ENCODE measurements at places on chromosomes 13 and 19.

GRCh38 chr19:29375429-29376119, 150.2 kb upstream of the VSTM2B start:
- DNase-seq: no peak

DNA sequence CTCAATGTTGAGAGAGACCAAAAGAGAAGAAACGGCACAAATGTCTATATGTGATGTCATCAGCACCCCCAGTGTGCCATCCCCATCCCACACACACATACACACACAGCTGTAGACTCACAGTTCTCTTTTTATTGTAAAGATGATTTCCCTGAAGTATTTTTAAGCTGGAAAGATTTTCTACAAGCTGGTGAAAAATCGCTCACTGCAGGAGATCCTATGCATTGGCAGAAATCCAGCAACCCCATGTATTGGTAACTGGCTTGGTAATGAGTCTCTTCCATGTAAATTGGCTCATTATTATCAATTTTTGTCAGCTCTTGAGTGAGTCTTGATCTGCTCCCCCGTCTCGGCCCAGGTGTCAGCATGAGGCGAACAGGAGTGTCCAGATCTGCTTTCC, 107.1 kb upstream of the UQCRFS1 start:
- DNase-seq: no peak

- no peak for DNase-seq
These were observed 3.3 kb upstream of the TEX29 start for GRCh38 chr13:111317042-111317550.

- no peak for DNase-seq
These were observed 65.6 kb downstream of the SACS start for GRCh38 chr13:23367907-23368306.

- no peak for DNase-seq
These were observed 2.5 kb downstream of the RPS28 start for GRCh38 chr19:8323781-8324185.

DNA sequence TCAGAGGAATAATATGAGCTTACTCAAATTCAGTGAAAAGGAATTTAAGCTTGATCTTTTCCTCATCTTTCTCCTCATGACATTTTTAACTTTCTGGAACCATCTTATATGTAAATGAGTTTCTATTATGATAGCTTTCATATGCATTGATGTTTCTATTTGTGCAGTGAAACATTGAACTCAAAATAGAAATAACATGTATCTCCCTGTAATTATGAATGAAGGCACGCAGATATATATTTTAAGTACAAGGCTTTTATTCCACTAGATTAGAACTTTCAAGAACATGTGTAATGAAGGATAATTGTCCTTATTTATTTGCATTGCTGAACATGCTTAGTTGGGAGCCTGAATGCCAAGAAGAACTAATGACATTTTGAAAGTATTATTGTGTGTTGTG, 1391.7 kb upstream of the MIR17HG start:
- no peak for DNase-seq

GRCh38 chr13:113561417-113562084, 23.0 kb upstream of the TFDP1 start:
- DNase-seq: no peak

GRCh38 chr13:65921933-65922332, 1308.2 kb downstream of the PCDH9 start:
- DNase-seq: no peak

- no peak for DNase-seq
These were observed 46.8 kb downstream of the CCNE1 start for GRCh38 chr19:29858621-29859020.

- DNase-seq: no peak
These were observed 515.8 kb downstream of the KLF12 start for GRCh38 chr13:73618275-73618865.

- no peak for DNase-seq
These were observed 18.6 kb downstream of the SCEL start for GRCh38 chr13:77554069-77554468.

- DNase-seq: no peak
These were observed 1588.0 kb downstream of the SLITRK1 start for GRCh38 chr13:82294226-82294625.

DNA sequence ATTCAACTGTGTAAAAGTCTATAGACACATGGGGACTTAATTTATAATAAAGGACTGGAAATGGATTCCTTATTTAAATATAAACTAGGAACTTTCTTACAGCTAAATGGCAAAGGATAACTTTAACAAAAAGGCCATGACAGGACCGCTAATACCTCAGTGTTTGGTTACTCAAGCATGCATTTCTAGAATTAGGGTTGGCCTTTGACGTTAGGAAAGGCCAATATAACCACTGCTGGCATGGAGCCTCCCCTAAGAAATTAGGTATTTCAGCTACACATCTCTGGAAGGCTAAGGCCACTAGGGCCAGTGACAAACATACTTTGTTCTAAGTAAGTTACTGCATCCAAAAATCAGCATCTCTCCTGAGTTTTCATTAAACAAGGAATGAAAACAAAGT, 9.3 kb downstream of the PEG3 start:
- no peak for DNase-seq

- DNase-seq: peak; percentile 91
These were observed at the start of gene ZNF845 for GRCh38 chr19:53333463-53334449. TSS of gene ZNF845 (plus strand) at chr19:53333749. CDS start at chr19:53341308, 7,559 bp downstream.

- DNase-seq: no peak
These were observed 14.1 kb downstream of the KRTDAP start for GRCh38 chr19:35476149-35476548.

DNA sequence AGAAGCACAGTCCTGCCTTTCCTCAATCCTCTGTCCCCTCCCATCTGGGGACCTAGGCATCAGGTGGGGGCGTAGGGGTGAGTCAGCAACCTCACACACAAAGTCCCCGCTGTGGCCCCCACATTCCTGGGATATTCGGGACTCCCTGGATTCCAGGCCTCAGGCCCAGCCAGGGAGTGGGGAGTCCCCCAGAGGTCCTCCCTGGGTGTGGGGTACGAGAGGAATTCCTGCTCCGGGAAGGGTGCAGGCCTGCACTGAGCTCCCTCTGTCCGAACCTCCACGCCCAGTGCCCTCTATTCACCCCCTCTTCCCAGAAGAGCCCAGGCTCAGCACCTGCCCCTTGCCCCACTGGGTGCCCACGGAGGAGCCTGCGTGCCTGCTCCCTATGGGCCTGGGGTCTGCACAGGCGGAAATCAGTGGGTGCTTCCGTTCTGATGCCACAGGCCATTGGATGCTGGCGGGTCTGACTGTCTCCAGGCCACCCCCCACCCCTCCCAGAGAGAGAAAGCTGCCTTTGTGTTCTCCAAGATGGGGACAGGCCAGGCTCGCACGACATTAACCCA, 3.4 kb downstream of the CADM4 start:
- no peak for DNase-seq

- DNase-seq: peak; percentile 84
These were observed 15.2 kb downstream of the STXBP2 start for GRCh38 chr19:7652061-7652641.

GRCh38 chr13:100381595-100382224, 206.9 kb downstream of the GGACT start:
- no peak for DNase-seq

DNA sequence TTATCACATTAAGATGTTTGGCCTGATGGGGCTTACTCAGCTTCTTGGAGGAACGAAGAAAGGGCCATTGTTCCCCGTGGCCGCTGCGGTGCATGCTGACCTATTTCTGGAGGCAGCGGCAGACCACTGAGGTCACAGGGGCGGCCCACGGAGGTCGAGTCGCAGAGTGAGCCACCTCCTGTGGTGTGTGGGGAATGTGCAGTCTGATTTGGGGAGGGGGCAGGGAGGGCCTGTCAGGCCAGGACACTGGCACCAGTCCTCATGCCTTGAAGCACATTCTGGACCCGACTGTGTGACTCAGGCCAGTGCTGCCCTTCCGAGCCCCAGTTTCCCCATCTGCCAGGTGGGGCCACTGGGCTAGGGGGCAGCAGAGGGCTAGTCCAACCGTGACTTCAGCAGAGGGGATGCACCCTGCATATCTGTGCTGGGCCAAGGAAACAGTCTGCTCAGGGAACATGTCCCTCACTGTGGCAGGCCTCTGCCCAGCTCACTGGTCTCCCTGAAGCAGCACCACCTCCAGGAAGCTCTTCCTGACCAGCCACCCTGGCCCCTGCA, 6.3 kb downstream of the SLC7A10 start:
- no peak for DNase-seq

GRCh38 chr19:41531438-41532311, 44.3 kb upstream of the CEACAM21 start:
- peak; percentile 72 for DNase-seq

DNA sequence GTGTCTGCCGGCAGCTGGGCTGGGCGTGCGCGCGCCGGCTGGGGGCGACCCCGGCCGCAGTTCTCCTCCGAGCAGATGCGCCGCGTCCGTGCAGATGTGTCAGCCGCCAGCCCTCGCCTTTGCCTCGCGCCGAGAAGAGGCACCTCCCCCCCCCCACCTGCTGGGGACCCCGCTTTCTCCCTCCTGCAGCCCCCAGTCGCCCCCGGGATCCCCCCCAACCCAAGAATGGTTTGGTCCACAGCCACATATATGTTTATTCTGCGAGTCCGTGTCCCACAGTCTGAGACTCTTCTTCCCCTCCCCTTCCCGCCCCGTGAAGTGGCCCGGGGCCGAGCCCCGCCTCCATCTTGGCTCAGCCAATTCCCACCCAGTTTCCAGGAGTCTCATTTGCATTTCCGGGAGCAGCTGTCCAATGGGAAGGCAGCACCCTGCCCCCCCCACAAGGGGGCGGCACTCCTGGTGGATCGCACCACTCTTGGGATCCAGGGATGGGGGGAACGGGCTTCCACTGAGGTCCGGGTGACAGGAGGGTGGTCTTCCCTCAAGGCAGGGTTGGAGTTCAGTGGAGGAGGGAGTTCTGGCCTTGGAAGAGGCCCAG, 8.6 kb downstream of the ISOC2 start:
- DNase-seq: peak; percentile 31

DNA sequence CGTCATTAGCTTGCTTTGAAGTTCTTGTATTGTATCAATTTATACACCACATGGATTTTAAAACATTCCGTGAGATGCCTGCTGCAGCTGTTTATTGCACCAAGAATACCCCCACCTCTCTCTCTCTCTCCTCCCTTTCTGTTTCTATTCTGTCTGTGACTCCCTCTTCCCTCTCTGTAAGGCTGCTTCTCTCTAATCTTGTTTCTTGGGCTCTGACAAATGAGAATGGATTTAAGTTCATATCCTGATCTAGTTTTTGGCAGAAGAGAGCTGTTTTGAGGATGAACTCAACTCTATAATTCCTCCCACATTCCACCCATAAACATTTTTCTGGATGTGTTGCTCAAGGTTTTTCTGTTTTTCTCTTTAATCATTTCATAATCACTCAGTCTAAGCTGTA, 144.3 kb upstream of the FRY start:
- DNase-seq: no peak

DNA sequence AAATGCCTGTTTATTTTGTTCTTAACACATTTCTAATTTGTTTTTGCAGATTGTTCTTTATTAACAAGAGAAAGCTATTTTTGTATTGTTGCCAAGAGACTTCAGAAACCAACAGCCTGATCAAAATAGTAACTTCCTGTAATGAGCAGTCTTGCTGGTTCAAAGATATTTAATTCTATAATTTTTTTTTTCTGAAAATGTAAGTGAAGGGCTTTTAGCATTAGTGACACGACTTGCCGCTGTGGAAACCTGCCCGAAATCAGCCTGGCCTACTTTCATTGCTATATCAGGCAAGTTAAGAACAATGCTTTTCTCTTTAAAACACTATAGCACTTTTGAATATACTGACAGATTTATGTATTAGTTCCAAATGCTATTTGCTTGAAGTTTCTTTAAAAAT, 374.3 kb downstream of the EFNB2 start:
- no peak for DNase-seq

DNA sequence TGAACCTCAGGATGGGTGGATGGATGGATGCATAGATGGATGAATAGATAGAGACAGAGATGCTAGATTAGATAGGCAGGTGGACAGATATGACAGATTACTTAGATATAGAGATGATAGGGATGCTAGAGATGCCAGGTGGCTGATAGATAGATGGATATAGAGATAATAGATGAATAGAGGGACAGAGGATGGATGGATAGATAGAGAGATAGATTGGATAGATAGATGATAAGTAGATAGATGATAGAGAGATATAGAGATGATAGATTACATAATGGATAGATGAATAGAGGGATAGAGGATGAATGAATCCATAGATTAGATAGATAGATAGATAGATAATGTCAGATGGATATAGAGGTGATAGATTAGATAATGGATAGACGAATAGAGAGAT, 88.4 kb upstream of the TM9SF2 start:
- DNase-seq: no peak

DNA sequence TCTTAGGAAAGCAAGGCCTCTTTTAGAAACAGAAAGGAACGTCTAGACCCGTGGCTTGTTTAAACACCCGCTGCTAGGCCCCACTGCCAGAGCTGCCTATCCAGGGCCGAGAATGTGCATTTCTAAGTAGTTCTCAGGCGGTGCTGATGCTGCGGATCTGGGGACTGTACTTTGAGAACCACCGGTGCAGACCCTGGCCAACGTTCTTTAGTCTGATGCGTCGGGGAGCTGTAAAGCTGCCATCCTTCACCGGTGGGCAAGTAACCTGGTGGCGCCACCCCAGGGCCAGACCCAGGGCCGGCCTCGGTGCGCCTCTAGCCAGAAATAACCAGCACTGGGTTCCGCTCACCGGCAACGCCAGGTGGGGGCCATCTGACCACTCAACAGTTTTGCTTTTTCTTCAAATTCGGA, 47.1 kb downstream of the TGDS start:
- no peak for DNase-seq
